ENCODE measurements at places on chromosomes 3 and 15.

DNA sequence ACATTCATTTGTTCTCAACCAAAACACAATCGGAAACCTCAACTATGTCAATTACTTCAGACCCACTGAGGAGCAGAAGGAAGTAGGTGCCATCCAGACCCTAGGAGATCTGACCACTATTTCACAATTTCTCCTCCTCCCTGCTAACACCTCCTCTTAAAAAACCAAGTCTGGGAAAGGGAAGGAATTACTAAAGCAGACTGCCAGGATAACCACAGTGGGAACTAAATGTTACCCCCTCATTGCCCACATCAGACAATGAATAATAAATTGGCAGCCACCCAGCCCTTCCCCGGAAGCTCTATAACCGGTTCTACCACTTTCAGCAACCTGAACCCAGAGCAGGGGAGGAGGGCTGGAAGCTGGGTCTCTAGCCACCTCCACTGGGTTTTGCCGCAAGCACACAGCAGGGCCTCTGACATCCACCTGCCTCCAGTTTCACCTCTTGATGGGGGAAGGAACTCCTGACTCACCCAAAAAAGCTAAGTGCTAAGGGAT is 17.6 kb downstream of the C15orf62 start:
- DNase-seq: no peak

DNA sequence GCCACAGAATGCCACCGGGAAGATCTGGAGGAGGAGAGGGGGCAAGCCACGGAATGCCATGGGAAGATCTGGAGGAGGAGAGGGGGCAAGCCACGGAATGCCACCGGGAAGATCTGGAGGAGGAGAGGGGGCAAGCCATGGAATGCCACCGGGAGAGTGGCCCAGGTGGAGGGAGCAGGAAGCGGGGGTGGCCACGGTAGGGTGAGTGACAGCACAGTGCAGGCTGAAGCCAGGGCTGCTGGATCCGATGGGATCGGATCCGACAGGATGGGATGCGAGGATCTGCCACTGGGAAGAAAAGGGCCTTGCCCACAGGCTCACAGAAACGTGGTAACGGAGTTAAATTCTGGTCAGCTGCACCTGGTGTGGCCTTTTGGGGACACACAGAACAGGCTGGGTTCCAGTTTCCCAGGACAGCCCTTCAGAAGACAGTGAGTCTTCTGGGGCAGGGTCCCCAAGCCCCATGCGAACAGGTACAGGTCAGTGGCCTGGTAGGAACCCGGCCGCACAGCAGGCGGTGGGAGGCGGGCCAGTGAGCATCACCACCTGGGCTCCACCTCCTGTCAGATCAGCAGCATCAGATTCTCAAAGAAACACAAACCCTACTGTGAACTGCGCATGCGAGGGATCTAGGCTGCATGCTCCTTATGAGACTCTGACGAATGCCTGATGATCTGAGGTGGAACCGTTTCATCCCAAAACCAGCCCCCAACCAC is 58.8 kb downstream of the XXYLT1 start:
- no peak for DNase-seq

DNA sequence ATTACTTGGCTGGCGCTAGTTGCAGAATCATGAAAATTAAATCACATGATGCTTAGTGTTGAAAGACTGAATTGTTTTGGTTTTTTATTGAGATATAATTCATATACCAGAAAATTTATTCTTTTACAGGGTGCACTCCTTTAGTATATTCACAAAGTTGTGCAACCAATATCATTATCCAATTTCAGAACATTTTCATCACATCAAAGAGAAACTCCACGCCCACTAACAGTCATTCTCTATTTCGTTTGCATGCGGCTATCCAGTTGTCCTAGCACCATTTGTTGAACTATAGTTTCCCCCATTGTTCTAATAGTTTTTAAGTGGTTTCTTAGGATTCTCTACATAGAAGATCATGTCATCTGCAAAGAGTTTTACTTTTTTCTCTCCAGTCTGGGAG is 3.7 kb downstream of the EHD4 start:
- DNase-seq: no peak

DNA sequence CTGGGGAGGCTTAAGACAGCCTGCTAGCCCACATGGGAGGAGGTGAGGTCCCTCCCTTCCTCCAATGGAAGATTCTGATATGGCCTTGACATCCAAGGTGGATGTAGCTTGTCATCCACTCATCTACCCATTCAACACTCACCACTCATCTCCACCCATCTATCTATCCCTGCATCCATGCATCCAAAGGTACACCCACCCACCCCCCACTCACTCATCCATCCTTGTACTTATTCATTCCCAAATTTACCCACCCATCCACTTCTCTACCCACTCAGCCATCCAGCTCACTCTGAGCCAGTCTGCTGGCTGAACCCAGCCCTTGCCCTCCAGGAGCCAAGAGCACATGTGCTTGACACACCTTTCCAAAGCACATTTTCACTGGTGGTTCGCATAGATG is 189.7 kb downstream of the TLE3 start:
- DNase-seq: no peak

DNA sequence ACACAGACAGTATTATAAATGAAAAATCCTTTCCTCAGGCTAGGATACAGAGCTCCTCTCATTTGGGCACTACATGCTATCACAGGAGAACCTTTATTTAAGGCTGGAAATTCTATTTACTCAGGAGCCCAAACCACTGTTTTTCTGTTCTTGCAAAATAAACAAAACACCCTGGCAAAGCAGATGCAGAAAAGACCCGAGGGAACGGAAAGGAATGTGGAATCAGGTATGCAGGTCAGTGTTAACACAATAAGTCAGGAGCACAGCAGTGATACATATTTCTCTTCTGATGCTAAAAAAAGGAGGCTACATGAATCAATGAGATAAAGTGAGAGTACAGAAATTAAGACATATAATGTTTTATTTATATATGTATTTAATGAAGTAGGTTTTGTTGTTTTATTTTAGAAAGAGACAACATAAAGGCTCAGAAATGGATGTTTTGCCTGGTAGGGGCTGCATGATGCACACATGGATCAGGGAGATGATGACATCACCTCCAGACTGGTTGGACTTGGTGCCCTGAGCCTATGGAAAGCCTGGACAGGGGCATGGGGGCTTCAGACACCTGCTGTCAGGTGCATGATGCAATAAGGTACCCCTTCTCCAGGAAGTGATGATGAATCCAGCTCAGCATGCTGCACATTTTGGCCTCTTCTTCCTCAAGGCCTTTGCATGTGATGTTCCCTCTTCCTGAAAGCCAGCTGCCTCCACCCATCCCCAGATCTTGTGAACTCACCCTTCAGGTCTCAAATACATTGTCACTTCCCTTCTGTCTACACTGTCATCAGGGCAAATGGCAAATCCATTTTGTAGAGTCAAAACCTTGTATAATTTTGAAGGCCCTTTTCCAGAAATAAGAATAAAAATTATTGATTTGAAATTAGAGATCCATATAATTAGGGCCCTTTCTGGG is 19.1 kb upstream of the RBP1 start:
- no peak for DNase-seq
